Fibroblast of villous mesenchyme (primary cell): ENCODE measurements at places on chromosomes 12 and 14. TPM values are rescaled to one million over a fixed set of nuclear protein-coding genes. Genes with fewer than 3 reads are reported as not detected.
A peak's percentile ranks its signal among the peaks of the same experiment; 100 is the strongest.

- DNase-seq: no peak
Observed at GRCh38 chr14:97379091-97379531, 581.9 kb downstream of the VRK1 start.

CCDC63 gene
- not detected in 2 replicates for total RNA-seq

- no peak for DNase-seq
Observed at GRCh38 chr12:44294649-44295048, 458.8 kb downstream of the TMEM117 start.

- DNase-seq: no peak
Observed at GRCh38 chr12:86257134-86257533, 943 bp upstream of the MGAT4C start.

DNA sequence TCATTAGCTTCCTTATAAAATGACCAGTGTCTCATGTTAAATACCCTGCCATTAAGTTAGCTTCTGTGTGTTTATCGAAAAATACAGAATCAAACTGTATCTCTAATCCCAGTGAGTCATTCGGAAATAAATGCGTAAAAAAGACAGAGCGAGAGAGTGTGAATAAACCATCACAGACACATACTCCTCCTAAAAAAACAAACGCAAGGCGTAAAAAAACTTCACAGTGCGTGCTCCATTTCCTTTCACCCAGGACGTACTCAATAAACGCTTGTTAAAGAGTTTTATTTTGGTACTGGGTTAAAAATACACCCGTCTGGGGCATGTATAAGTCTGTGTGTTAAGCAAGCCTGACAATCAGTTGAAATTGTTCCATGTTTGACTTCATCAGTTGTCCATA, 58.8 kb upstream of the ISM2 start:
- DNase-seq: no peak

DNA sequence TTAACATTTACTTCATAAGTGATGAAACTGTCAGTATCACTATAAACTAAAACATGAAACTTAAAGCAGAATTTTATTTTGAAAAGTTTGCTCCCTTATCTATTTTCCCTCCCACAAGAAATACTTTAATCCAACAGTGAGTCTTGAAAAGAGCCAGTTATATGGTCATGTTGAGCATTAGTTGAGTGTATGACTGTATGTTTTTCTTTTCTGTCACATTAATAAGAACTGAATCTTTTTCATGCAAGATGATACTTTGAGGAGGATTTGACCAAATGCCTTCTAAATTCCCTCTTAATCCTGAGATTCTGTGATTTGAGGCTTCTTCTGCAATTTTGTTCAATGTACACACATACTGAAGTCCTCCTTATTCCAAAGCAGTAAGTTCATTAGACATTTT, 33.7 kb upstream of the YARS2 start:
- DNase-seq: peak; percentile 64

NCKAP5L gene
- 30.9 and 34.1 TPM in 2 replicates for total RNA-seq

DNA sequence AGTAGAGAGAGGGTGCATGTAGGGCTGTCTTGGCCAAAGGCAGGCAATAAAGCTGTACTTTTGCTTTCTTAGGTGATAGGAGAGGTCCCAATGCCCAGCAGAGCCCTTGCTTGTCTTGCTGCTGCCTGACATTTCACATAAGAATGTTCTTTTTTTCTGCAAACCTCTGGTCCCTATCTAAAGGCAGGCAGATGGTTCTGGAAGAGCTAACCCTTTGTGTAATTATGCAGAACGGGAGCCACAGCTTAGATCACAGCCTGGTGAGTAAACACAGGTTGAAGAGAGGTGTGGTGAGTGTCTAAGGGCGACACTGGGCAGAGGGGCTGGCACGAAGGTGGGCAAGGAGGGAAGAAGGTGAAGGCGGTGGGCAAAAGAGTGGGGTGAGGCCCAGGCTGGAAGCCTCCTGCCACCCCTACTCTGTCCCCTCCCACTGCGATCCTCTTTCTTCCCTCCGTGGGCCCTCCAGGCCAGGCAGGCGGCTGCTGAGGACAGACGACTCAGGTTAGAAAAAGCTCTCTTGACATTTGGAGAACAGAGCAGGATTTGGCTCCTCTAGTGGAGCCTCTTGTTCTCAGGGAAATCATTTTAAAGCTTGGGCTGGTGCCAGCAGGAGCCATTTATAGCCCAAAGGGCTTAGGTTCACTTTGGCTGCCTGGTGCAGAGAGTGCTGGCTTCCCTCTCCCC, 42.8 kb downstream of the PRMT8 start:
- peak; percentile 16 for DNase-seq

CLEC4C gene
- not detected in 2 replicates for total RNA-seq

NTF3 gene
- total RNA-seq: 2.2 and 7.4 TPM in 2 replicates

DNA sequence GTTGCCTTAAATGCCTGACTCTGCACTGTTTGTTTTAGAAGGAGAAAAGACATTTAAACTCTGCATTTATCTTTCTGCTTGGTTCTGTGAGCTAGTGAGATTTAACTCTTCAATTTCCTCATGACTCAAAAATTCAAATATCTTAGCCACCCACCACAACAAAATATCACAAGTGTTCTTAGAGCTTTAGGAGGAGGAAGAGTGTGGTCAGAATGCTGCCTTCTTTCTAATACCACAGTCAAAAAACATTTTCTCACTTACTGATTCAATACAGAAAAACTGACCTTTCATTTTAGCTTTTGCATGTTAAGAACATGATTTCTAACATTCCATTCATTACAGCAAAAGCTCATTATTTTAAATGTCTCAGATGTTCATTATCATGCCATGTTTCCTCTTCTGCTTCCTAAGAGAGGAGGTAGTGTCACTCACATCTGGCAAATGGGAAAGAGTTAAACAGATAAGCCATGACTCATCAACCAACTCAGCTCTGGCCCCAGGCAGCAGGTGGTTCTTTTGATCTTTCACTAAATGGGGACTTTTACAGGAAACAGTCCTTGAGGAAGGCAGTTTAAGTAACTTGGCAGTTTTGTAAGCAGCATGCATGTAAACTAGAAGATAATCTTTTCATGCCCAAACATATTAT, 56.4 kb upstream of the RNU6-8 start:
- peak; percentile 74 for DNase-seq

CCDC198 gene
- not detected in 2 replicates for total RNA-seq

- peak; percentile 80 for DNase-seq
Observed at GRCh38 chr12:50597200-50598195, 92.7 kb downstream of the DIP2B start.

DNA sequence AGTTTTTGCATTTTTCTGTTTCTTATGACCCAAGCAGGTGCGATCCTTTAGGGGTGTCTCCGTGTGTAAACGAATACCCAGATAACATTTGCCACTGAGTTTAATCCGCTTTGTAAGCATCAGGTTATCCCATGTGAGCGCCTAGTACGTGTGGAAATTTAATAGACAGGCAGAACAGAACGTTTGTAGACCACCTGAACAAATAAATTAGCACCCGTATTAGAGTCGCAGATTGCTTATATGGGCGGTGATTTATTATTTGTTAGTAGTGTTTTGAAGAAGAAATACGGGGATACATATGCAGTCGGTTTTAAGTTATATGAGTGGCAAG, 325 bp downstream of the C12orf60 start:
- no peak for DNase-seq

SOAT2 gene
- not detected in 2 replicates for total RNA-seq

GRCh38 chr12:123114304-123115083, 36.4 kb downstream of the PITPNM2 start:
- DNase-seq: no peak

- DNase-seq: peak; percentile 75
Observed at GRCh38 chr14:61101803-61102548, 120.9 kb downstream of the SLC38A6 start.

- DNase-seq: peak; percentile 81
Observed at GRCh38 chr14:54366736-54367735, 29.8 kb upstream of the CDKN3 start.

DDN gene
- under 0.01 and 0.32 TPM in 2 replicates for total RNA-seq

GRCh38 chr12:109393437-109394345, 46.0 kb downstream of the MYO1H start:
- peak; percentile 65 for DNase-seq

PLEKHG7 gene
- not detected in 2 replicates for total RNA-seq

AKAP3 gene
- total RNA-seq: 0.64 and 1.3 TPM in 2 replicates

KRT75 gene
- total RNA-seq: not detected in 2 replicates

NPFF gene
- not detected in 2 replicates for total RNA-seq

SLC7A8 gene
- total RNA-seq: 0.86 and 0.97 TPM in 2 replicates

DNA sequence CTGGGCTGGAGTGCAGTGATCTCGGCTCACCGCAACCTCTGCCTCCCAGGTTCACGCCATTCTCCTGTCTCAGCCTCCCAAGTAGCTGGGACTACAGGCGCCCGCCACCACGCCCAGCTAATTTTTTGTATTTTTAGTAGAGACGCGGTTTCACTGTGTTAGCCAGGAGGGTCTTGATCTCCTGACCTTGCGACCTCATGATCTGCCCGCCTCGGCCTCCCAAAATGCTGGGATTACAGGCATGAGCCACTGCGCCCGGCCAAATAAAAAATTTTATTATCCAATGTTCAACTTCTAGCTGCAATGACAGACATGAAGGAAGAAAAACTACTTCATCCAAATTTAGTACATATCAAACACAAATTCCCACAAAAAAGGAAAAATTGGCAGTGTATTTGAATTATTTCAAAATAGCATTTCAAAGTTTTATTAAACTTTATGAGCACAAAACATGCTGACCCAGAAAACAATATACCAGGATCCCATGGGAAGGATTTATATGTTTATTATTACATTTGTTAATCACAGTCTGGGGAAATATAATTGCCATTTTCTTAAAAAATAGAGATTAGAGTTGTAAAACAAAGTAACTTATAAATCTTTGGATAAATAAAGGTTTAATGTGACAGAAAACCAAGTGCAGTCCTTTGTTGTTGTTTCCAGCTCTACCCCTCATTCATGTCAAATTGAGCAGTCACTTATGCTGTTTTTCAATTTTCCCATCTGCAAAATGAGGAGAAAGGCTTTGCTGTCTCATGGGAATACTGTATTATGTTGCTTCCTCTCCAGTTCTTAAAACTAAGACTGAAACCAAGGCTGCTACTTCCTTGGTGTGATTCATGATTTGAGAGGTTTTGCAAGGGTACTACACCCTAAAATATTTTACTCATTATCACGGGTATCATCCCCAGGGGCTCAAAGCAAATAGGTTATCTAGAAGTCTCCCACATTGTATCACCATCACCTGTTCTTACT, 155.2 kb upstream of the AVPR1A start:
- no peak for DNase-seq

DNAJC22 gene
- total RNA-seq: 1.7 and 2.6 TPM in 2 replicates

GRCh38 chr12:57853864-57854556, 7.5 kb upstream of the CTDSP2 start:
- no peak for DNase-seq

DNA sequence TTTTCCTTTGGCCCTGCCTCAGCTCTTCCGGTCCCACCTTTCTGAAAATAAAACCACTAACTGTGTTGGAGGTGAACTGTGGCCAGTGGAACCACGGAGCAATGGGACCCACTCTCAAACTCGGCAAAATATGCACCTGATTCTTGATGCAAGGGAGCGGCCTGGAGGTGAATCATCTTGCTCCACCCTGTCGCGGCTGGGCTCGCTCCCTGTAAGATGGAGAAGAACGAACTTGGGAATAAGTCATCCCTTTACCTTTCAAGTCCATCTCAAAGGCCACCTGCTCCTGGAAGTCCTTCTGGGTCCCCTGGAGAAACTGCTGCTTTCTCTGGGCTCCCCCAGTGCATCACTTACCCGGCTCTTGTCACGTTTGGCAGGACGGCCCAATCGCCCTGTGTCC, 309.9 kb downstream of the BCL11B start:
- no peak for DNase-seq

- DNase-seq: no peak
Observed at GRCh38 chr12:97452230-97452629, 10.4 kb upstream of the RMST start.

DNA sequence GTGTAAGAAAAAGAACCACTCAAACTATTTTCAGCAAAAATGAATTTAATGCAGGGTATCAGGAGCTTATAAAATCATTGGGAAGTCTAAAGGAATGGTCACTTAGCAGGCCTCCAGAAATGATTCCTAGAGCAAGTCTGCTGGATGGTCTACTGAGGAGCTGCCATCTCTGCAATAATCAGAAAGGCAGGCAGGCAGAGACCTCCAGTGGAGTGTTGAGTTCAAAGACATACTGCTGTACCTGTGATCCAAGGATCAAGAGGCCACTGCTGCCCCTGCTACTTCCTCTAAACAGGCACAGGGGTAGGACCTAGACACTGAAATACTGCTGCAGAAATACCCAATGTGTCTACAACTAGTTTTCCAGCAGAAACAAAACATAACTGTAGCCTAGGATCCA, 14.5 kb upstream of the KICS2 start:
- DNase-seq: peak; percentile 28

ITGB7 gene
- total RNA-seq: under 0.01 TPM in 1 of 2 replicates, not detected in the other

BCL2L14 gene
- total RNA-seq: not detected in 2 replicates

DNA sequence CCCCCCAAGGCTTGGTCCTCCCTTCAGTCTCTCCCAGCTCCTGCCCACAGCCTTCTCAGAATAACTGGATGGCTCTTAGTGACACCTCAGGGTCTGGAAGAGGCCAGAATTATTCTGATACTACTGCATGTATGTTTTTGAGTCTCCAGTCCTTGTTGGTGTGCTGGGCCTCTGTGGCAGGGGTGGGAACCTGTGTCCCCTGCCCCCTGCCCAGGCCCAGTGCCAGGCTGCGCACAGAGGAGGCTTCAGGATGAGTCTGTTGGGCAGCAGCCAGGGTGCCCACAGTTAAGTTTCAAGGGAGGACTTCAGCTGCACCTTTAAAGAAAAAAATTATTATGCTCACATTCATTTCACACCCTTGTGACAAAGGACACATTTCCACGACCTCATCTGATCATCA, 348.3 kb downstream of the CACNA1C start:
- no peak for DNase-seq

DNA sequence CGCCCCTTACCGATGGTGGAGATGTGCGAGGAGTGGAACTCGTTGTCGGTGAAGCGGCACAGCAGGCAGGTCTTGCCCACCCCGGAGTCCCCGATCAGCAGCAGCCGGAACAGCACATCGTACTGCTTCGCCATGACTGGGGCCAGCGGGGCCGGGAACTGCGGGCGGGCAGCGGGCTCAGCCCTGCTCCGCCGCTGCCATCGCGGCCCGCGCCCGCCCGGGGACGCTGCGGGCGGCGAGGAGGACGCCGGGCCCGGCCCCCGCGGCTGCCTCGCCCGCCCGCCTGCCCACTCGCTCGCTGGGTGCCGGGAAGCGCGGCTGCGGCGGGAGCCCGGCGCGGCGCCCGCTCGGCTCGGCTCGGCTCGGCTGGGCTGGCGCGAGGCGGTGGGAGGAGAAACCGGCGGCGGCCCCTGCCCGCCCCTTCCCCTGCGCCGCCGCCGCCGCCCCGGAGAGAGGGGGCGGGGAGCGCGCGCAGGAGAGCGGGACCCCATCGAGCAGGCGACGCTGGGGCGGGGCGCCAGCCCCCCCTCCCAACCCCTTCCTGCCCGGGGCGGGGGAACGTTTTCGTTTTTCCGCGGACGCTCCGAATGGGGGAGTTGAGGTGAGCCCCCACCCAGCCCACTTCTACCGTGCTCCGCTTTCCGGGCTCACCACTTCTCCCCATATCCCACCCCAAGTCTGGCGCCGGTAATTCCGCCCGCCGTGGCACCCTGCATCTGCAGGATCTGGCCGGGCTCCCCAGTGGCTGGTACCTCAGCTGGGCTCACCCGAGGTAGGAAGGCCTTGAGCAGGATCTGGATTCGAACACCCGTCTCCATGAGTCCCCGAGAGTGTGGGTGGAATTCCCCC, at the start of gene RAB15:
RAB15 (minus strand) TSS at position 394 of the 849 bp plus-strand sequence; CDS start at position 134, 260 bp downstream.
- DNase-seq: peak; percentile 27

GRCh38 chr12:53532524-53533445, 25.5 kb upstream of the NPFF start:
- no peak for DNase-seq

ACSM4 gene
- not detected in 2 replicates for total RNA-seq
